Activated CD4-positive, CD25-positive, alpha-beta regulatory T cell (primary cell): ENCODE measurements at places on chromosomes 7 and 10.

DNA sequence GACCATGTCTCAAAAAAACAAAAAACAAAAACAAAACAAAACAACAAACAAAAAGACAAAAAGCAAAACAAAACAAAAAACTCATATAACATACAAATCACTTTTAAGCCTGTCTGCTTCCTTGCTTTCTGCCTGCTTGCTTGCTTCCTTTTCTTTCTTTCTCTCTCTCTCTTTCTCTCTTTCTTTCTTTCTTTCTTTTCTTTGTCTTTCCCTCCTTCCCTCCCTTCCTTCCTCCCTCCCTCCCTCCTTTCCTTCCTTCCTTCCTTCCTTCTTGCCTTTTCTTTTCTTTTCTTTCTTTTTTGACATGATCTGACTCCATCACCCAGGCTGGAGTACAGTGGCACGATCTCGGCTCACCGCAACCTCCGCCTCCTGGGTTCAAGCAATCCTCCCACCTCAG is 15.9 kb upstream of the TRA2A start:
- no peak for DNase-seq

DNA sequence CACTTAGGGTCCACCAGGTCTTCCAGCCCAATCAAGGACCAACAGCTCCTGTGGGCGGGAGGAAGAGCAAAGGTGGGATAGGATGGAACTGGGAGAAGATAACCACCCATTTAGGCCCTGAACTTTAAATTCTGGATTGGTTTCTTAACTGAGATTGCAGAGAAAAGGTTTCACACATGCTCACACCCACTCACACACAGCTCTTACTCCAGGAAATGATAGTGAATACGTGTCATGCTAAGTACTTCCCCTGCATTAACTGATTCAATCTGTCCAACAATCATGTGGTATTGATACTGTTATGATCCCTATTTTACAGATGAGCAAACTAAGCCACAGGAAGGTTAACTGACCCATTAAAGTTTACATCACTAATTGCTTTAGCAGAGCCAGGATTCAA is 4.6 kb upstream of the CYP3A4 start:
- no peak for DNase-seq

DNA sequence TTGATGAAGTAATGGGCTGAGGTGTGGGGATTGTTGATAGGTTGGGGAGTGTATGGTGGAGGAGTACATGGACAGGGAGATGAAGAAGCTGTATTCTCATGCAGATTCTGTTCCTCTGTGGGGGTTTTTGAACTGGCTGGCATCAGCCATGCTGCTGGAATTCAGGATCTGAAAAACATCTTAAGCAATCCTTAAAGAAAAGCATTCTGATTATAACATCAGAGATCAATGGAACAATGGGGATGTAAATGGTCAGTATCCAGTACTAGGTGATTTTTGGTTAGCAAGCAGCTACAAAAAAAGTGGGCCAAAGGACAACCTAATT is 247.5 kb upstream of the GALNT17 start:
- DNase-seq, result no peak

DNA sequence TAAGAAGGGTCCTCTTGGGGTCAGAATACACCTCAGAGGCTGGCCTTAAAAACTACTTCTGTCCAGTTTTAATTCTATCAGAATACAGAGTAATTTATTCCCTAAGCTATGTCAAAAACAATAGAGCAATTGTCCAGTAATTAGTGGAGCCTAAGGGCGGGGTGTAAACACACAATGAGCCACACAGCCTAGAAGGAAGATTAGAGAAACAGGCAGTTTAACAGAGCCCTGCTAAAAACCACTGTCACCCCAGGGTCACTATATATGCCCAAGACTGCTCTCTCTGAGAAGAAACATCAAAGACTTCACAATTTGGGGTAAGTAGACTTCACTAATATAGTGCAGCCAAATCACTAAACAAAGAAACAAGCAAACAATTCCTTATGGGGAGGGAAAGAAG is 27.2 kb upstream of the WNT2 start:
- no peak for DNase-seq

DNA sequence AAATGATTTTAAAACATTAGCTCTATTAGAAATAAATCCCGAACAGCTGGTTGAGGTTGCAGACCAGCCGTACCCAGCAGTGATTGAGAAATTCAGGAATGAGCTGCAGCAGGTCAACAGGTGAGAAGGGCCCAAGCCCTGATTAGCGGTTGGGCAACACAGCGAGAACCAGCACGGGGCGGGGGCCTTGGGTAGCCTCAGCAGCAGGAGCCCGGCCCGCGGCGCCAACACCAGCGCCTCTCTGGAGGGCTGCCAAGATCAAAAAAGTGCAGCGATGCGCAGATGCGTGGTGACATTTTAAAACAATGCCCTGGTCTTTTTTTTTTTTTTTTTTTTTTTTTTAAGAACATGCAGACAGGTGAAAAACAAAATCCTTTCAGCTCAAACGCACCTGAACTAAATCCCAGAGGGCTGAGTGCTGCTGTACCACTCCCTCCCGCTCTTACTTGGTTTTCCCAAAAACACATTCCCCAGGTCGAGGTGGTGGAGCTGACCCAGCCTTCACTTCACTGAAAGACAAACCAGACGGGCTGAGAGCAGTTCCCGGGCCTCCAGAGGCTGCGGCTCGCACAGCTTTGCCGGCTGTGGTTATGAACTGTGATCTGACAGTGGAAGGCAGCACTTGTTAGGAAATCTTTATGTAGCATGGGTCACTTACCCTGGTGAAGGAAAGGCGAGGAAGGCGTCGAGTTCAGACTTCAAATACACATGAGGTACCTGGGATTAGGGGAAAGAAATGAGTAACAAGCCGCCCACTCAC is 579.4 kb downstream of the SDK1 start:
- DNase-seq, result no peak

- DNase-seq, result no peak
These were observed 72.4 kb upstream of the LRRC17 start for GRCh38 chr7:102840404-102840803.

GRCh38 chr7:111067251-111067650 is 23.7 kb upstream of the LRRN3 start:
- no peak for DNase-seq

- DNase-seq, result no peak
These were observed 464.5 kb downstream of the ARL4A start for GRCh38 chr7:13151978-13152377.

- DNase-seq, result no peak
These were observed 184.9 kb upstream of the MKI67 start for GRCh38 chr10:128310971-128311658.

- DNase-seq, result no peak
These were observed 30.5 kb upstream of the YAE1 start for GRCh38 chr7:39535720-39536119.

DNA sequence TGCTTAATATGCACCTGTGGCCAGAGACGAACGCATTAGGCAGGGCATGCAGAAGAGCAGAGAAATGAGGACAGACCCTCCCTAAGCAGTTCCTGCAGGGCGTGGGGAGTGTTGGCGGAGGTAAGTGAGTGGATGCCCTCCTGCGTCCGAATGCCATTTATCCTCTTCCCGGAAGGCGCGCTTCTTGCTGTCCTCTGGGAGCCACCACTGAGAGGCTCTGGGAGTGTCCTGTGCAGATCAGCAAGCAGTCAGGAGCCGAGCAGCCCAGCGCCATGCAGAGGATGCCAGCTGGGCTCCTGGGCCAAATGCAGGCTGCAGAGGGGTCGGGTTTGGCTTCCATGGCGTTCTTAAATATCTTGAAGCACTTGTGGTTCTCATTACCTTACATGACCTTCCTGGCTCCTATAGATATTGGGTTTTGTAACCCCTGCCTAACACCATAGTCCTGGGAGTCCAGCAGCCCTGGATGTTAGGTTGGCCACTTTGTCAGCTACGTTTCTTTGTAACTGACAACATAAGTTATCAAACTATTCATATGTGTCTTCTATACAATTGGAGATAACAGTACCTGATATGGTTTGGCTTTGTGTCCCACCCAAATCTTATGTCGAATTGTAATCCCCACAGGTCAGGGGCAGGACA is 30.0 kb upstream of the SLIT1 start:
- DNase-seq, result no peak

GRCh38 chr7:103446049-103446520 is at the start of gene SLC26A5:
TSS of gene SLC26A5 (minus strand) at chr7:103446207. CDS start at chr7:103421514, 24,693 bp downstream.
- DNase-seq, result no peak

DNA sequence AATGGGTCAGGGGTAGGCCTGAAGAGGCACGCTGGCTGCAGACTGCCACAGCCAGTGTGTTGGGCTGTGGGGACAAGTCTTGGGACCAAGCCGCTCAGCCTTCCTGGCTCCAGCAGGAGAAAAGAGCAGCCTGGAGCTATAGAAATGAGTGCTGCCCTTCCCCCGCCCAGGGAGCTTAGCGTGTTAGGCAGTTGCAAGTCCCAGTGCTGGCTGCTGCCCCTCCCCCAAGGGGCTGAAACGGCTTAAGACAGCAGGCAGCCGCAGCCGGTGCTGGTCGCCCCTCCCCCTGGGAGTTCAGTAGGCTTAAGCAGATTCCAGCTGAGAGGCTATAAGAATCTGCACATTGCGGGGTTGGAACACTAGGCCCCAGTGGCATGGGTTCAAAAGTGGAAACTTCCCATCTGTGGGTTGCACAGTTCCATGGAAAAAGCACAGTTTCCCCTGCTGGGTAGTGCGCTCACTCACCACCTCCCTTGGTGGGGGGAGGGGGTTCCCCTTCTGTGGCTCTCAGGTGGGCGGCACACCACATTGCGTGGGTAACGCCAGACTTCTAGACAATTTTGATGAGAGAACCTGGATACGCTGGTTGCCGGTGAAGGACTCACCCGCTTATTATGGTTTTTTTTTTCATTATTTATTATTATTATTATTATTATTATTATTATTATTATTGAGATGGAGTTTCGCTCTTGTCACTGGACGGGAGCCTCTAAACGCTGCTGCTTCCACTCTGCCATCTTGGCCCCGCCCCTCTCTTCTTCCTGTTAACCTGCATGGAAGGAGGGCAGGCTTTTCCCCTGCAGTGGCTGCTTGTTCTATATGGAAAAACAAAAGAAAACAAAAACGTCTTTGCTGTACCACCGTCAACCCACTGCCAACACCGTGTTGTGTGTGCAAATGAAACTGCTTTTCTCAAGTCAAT is 151.1 kb downstream of the CXCL12 start:
- DNase-seq, result no peak

GRCh38 chr7:68544851-68545250 is 1053.4 kb upstream of the AUTS2 start:
- DNase-seq, result no peak

DNA sequence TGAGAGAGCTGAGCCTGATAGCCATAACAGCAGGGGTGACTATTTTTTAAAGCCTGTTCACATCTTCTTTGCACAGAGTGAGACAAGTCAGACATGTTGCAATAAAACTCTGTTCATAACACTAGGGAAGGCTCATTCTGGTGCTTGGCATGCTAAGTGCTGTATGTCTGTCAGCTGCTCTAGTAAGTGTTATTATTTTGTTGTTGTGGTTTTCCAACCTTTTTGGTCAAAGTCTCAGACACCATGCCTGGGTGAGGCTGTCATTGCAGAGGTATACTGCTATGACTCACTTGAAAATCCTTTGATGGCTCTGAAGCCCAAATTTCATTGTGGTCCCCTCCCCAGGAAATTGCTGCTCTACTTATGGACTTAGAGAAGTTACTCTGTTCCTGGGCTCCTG is 129.7 kb downstream of the ADRA2A start:
- DNase-seq, result no peak

DNA sequence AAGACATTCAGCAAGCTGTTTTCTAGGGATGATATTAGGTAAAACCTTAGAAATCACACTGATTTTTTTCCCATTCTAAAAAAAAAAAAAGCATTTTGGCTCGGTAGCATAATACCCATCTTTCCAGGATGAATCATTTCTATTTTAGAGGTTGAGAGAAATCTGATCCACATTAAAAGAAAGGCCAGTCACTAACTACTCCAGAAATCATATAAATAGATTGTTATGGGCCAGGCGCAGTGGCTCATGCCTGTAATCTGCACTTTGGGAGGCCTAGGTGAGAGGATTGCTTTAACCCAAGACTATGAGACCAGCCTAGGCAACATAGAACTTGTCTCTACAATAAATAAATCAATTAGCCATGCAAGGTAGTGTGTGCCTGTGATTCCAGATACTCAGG is 164.3 kb downstream of the BAMBI start:
- no peak for DNase-seq

GRCh38 chr10:57351076-57351475 is 916.6 kb downstream of the IPMK start:
- no peak for DNase-seq

- no peak for DNase-seq
These were observed 10.1 kb downstream of the SLC25A16 start for GRCh38 chr10:68517188-68517587.

GRCh38 chr7:106484562-106484961 is 176.4 kb downstream of the CCDC71L start:
- DNase-seq, result no peak

- DNase-seq, result no peak
These were observed 78.4 kb downstream of the PON1 start for GRCh38 chr7:95245828-95246500.

- no peak for DNase-seq
These were observed 37.0 kb upstream of the TMEM72 start for GRCh38 chr10:44874166-44874565.

DNA sequence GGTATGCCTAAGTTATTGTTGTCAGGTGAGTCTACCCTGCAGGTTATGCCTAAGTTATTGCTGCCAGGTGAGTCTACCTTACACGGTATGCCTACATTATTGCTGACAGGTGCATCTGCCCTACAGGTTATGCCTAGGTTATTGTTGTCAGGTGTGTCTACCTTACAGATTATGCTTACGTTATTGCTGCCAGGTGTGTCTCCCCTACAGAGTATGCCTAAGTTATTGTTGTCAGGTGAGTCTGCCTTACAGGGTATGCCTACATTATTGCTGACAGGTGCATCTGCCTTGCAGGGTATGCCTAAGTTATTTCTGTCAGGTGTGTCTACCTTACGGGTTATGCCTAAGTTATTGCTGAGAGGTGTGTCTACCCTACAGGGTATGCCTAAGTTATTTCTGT is 64.2 kb downstream of the AKR1C4 start:
- no peak for DNase-seq

GRCh38 chr10:31399631-31400030 is 80.6 kb downstream of the ZEB1 start:
- no peak for DNase-seq

- no peak for DNase-seq
These were observed 249.3 kb upstream of the NEBL start for GRCh38 chr10:21146436-21146789.

DNA sequence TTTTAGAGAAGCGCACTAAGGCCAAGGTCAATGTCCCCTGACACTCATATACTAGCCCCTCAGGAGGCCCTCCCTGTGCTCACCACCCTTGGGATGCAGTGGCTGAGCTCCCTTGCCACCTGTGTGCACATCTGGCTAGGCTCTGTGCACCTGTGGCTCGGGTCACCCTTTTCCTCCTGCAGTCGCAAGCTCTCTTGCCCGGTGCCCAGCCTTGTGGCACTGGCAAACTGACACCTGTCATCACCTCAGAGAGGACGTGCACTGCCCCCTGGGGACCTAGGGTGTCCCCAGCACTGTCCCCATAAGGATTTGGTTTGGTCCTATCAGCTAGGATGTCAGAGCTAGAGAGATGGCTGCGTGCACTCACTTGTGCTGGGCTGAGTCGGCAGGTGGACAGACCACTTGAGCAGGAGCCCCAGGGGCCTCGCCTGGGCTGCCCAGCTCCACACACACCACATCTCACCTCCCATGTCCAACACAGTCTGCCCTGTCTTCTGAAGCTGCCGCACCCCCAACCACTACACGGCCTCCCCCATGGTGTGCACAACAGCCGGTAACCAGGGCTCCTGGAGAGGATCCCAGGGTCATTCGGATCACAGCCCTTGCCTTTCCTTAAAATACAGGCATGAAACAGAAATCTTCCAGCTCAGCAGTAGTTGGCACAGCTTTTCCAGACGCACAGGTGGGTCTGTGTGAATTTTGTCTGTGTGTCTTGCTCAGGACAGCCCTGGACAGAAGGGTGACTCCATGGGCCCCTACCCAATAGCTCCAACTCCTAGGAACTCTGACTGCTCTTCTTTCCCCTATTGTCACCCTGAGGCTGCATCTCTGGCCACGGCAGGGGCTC is 111.0 kb downstream of the GRID1 start:
- DNase-seq, result no peak
